ENCODE measurements at places on chromosomes 4 and X. TPM values are rescaled to one million over a fixed set of nuclear protein-coding genes. Genes with fewer than 3 reads are reported as not detected.

FGA gene
- 0.66 TPM for total RNA-seq

HTN1 gene
- not detected for total RNA-seq

DDIT4L gene
- 3.8 TPM for total RNA-seq

ZNF674 gene
- 7.3 TPM for total RNA-seq

DGKK gene
- not detected for total RNA-seq

GATA1 gene
- not detected for total RNA-seq

PRDM5 gene
- total RNA-seq: 27.5 TPM

DNA sequence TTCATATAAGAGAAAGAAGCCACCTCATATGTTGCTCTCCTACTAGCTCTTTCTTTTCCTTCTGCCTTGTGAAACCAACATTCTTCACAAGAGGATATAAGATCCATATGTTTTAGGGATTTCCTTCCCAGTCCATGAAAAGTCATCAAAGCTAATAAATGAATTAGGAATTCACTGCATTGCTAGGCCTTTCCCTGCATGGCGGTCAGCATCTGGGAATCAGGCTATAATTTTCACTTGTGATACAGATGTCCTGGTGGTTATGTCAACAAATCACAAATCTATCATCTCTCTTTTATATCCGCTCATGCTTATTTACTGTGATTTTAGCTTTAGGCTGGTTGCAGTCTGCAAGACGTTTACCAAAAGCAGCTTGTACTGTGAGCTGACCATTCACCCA lies 510.0 kb downstream of the NLGN4X start:
- no peaks in the 10 kb centered on the region for H3K36me3 ChIP-seq
- no peak for DNase-seq
- H3K4me3 ChIP-seq: no peak overlapping the region
- H3K4me1 ChIP-seq: no peaks in the 10 kb centered on the region
- no peak overlapping the region for H3K27ac ChIP-seq

DNA sequence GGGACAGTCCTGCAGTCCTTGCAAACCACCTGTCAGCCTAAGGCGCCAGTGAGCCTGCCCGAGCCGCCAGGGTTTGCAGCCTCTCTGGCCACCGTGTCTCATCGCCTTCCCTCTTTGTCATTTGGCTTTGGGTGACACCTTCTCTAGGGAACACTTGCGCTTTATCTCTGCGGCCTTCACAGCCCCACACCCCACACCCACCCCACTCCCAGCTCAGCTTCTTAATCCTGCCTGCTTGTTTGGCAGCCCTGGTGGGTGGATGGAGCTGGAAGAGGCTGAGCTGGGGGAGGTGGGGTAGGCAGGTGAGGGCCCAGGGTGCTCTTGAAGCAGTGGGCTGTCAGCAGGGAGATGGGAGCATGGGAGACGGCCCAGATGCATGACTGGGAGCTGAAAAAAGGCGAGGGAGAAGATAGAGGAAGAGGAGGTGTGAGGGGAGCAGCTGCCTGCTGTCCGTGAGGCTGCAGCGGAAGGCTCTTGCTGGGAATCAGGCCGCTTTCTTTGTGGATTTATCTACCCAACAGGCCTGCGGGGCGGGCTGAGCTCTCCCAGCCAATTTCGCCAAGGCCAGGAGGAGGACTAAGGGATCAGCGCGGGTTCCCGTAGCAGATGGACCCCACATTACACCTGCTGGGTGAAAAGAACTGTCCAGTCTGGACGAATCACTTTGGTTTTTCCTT lies 97.5 kb upstream of the STOX2 start:
- H3K27ac ChIP-seq: peak overlapping the region; percentile 40
- H3K4me1 ChIP-seq: no peaks in the 10 kb centered on the region
- H3K4me3 ChIP-seq: no peak overlapping the region
- H3K36me3 ChIP-seq: no peaks in the 10 kb centered on the region

GRCh38 chr4:78627046-78627965 lies 75.7 kb downstream of the ANXA3 start:
- H3K36me3 ChIP-seq: no peaks in the 10 kb centered on the region
- H3K4me3 ChIP-seq: no peak overlapping the region
- H3K4me1 ChIP-seq: no peaks in the 10 kb centered on the region
- DNase-seq: no peak

GRCh38 chrX:107579956-107580355 lies 48.4 kb upstream of the PRPS1 start:
- H3K36me3 ChIP-seq: no peaks in the 10 kb centered on the region
- no peaks in the 10 kb centered on the region for H3K4me1 ChIP-seq
- H3K4me3 ChIP-seq: no peak overlapping the region
- no peak overlapping the region for H3K27ac ChIP-seq
- H3K27me3 ChIP-seq: no peaks in the 10 kb centered on the region
